Omental fat pad (tissue), 4 donors: ENCODE measurements at places on chromosomes 2 and 18. TPM values are rescaled to one million over a fixed set of nuclear protein-coding genes. Genes with fewer than 3 reads are reported as not detected.

The TSPYL6 gene
- not detected for total RNA-seq

The SLC11A1 gene
- total RNA-seq: 161 TPM

The SERPINB12 gene
- not detected for total RNA-seq

The FBXO36 gene
- 1.6 TPM for total RNA-seq

The DIS3L2 gene
- total RNA-seq: 22.2 TPM

The NEU2 gene
- not detected for total RNA-seq

The COLEC11 gene
- total RNA-seq: 7.4 TPM

The LIMS3 gene
- 2.2 TPM for total RNA-seq

The TTC21B gene
- total RNA-seq: 32.6 TPM

The PLEK gene
- 55.1 TPM for total RNA-seq

- DNase-seq: no peak
These were observed 44.1 kb upstream of the ACKR3 start for GRCh38 chr2:236525411-236525997.

DNA sequence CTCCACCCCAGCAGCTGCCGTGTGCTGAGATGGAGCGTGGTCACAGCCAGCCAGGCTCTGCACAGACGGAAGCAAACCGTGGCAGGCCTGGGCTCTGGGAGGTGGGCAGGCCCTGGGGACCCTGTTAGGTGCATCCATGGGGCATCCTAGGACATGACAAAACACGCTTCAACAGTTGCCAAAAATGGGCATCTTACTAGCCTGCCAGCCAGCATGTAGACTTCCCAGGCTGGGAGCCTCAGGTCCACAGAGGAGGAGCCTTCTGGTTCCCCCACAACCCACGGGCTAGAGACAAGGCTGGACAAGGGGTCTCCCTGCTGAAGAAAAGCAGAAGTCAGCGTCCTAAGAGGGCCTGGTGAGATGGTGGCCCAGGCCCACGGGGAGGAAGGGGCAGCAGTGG is 139.5 kb downstream of the HDAC4 start:
- DNase-seq: no peak

DNA sequence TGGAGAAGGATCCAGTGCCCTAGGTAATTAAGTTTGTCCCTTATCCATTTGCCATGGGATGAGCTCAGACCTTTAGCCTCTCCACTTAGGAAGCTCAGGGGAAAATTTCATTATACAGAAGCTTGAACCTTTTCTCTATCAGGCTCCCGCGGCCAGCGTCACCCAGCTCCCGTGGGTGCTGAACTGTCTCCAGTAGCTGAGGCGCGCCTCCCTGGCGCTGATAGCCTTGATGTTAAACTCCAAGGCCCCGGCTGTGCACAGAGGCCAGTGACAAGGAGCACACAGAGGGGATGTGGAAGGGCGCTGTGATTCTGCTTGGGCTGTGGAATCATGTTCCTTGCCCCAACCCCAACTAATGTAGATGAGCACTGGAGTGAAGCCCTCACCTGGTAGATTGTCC is 50.8 kb downstream of the NRP2 start:
- no peak for DNase-seq

GRCh38 chr2:162475661-162476060 is 131.7 kb downstream of the GCA start:
- no peak for DNase-seq

DNA sequence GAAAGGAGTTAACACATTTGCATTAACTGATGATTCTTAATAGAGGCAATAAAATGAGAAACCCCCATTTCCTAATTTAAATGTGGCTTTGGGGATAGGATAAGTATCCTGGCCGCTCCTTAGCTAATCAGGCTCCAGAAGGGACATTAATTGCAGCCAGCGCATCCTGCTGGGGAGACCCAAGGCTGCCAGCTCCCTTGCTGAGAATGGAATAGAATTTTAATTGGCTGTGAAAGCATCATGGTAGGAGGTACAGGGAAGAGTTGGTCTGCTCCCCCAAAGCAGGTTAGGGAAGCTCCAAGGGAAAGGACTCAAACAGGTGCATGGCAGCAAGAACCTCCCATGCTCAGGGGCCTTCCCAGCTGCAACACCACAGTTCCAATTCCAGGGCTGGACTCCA is 71.4 kb downstream of the MARCHF4 start:
- DNase-seq: no peak

DNA sequence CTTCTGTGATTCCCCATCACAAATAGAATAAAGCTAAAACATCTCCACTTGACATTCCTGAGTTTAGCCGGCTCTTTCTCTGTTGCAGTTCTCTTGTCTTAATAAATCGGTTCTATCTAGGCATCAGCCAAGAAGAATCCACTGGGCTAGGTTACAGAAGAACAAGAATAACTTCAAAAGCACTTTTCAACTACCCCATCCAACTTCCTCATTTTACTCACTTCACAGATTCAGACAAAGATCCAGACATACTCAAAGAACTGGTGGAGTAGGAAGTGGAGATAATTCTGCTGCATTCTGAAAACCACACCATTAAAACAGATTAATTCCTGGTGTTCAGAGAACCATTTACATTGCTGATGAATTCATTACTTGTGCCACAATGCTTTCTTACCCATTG is 9.6 kb upstream of the ALPK2 start:
- DNase-seq: no peak

GRCh38 chr2:143742581-143742980 is 613.4 kb downstream of the ARHGAP15 start:
- DNase-seq: no peak

DNA sequence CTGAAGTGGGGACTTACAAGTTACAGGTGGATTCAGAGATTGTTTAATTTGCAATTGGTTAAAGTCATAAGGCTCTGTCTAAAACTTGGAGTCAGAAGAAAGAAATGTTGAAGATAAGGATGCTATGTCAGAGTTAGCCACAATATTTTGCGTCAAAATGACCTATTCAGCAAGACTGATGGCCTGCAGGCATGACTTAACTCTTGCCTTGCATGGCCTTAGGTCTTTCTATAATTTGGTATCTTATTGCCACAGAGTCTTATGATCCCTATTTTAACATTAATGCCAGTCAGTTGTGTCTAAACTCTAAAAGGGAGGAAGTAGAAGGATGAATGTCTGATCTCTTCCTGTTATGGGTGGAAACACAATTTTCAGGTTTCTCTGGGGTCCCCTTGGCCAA is 5.2 kb upstream of the COMMD1 start:
- DNase-seq: no peak

DNA sequence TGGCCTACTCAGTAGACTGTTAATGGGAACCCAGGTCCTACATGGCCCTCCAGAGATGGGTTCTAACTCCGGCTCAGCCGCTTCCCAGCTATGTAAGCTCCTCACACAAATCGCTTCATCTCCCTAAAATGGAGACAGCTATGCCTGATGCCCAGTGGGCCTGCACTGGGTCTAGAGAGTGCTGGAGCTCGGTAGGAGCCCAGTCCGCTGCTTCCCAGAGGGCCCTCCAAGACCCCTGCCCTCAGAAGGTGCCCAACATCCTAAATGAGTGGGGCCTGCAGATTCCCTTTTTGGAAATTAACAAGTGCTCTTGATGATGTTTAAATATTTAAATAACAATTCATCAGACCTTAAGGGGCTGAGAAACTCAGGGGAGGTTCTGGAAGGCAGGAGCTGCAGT is 47.1 kb downstream of the HS1BP3 start:
- DNase-seq: no peak

- DNase-seq: no peak
These were observed 7.2 kb downstream of the RBFA start for GRCh38 chr18:80041424-80041823.

DNA sequence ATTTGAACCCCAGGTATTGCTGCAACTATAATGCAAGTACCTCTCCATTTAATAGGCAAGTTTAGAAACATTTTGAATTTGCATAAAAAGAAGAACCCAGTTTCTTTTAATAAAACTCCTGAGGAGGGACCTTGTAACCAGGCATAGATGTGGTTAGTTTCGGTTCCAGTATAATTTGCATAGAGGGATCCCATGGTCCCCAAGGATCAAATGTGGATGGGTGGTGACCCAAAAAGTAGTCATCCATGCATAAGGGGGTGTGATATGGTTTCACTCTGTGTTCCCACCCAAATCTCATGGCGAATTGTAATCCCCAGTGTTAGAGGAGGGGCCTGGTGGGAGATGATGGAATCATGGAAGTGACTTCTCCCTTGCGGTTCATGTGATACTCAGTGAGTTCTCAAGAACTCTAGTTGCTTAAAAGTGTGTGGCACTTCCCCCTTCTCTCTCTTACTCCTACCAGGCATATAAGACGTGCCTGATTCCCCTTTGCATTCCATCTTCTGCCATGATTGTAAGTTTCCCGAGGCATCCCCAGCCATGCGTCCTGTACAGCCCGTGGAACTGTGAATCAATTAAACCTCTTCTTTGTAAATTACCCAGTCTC is 40.2 kb upstream of the SKA1 start:
- no peak for DNase-seq

DNA sequence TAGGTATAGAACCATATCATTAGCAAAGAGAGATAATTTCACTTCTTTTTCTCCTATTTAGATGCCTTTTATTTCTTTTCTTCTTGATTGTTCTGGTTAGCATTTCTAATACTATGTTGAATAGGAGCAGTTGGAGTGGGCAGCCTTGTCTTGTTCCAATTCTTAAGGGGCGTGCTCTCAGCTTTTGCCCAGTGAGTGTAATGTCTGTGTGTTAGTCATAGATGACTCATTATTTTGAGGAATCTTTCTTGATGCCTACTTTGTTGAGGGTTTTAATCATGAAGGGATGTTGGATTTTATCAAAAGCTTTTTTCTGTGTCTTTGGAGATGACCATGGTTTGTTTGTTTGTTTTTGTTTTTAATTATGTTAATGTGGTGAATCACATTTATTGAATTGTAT is 1453.1 kb upstream of the SLC39A10 start:
- no peak for DNase-seq

DNA sequence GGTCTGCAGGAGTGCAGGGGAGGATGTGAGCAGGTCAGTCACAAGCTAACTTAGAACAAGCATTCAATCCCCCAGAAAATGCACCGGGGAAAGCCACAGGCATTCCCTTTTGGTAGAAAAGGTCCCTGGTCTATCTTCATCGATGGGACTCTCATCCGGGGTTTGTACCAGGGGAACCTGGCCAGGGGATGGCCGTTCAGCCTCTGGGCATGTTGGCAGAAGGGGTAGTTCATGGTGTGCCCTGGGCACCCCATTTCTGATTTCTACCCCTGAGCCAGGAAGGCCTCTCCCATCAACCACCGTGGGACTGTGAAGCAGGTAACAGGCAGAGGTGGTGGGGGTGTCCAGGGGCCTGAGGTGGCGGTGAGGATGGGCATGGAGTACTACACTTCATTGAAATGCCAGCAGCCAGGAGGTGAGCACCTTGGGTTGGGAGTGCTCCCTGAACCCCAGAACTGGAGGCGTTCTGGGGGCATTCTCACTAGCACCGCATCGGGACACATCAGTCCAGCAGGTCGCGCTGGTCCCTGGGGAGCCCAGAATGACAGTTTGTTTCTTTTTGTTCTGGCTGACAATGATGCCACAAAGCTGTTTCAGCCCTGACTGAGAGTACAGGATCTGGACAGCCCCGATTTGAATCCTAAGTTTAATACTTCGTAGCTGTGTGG is 172.3 kb downstream of the SMAD7 start:
- DNase-seq: no peak

DNA sequence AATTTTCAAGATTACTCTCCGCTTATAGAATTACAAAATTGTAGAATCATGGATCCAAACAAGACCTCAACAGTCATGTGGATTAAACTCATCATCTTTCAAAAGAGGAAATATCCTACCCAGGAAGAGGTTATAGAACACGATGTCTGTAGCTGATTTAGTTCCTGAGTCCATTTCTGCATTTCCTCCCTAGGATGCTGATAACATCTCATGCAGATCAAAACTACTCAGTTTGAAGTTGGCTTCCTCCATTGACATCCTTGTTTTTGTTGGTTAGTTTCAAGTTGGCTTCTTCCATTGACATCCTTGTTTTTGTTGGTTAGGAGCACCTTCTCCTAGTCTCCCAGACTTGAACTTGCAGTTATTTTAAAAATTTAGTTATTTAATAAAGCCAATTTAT is 147.5 kb downstream of the PARD3B start:
- DNase-seq: no peak

DNA sequence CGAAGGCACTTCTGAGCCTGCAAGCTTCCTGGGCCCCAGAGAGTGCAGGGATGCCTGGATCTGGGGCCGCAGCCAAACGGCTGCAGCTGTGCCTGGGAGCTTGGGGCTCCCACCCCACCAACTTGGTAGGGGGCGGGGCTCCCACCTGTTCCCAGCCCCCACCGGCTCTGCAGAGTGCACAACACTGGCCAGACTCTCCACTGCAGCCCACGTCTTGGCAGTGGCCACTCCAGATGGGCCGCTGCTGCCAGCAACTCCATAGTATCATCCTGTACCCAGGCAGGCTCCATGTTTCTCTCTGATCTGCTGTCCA is 9.9 kb downstream of the DYSF start:
- no peak for DNase-seq

DNA sequence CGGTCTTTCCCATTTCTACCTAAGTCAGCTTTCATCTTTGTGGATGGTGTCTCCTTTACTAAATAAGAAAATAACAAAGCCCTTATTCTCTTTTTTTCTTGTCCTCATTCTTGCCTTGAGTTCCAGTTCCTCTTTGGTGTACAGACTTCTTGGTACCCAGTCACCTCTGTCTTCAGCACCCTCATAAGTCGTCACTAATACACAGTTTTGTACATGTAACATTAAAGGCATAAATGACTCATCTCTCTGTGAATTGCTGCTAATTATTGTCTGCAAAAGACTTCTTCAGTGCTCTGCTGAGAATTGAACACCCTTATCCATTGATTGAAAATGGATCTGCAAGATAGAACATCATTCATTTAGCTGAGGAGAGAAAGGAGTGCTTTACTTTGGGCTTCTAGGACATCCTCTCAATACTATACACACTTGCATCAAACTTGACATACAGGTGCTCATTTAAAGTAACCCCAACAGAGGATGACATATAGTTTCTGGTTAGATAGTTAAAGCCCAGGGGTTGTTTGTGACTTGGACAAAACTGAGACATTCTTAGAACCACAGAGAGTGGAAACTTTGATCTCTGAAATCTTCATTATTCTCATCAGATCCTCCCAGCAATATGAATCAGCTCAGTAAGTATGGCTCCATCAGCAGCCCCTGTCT is 97.0 kb downstream of the XRCC5 start:
- DNase-seq: no peak

DNA sequence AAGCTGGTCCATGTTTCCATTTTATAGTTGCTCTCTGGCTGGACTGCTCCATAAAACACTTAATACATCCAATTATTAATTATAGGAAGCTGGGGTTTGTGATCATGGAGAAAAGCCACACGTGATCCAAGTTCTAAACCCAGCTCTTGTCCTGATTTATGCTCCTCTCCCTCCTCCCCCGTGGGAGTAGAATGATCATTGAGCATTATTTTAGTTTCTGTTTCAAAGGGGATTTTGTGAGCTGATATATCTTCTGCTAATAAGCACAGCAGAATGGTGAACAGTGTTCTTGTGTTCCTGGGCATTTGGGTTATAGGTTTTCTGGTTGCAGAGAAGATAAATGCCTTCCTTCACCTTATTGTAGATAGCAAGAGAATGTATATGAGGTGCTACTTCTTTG is 135.7 kb upstream of the TMEM200C start:
- DNase-seq: no peak

DNA sequence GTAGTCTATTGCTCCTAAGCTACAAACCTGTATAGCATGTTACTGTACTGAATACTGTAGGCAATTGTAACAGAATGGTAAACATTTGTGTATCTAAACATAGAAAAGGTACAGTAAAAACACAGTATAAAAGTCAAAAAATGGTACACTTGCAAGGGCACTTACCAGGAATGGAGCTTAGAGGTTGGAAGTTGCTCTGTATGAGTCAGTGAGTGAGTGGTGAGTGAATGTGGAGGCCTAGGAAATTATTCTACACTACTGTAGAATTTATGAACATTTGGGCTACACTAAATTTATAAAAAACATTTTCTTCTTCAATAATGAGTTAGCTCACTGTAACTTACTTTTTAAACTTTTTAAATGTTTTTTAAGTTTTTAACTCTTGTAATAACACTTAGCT is 19.0 kb downstream of the NABP1 start:
- DNase-seq: no peak
